ENCODE measurements at places on chromosomes 12 and 14. TPM values are rescaled to one million over a fixed set of nuclear protein-coding genes. Genes with fewer than 3 reads are reported as not detected.

DNA sequence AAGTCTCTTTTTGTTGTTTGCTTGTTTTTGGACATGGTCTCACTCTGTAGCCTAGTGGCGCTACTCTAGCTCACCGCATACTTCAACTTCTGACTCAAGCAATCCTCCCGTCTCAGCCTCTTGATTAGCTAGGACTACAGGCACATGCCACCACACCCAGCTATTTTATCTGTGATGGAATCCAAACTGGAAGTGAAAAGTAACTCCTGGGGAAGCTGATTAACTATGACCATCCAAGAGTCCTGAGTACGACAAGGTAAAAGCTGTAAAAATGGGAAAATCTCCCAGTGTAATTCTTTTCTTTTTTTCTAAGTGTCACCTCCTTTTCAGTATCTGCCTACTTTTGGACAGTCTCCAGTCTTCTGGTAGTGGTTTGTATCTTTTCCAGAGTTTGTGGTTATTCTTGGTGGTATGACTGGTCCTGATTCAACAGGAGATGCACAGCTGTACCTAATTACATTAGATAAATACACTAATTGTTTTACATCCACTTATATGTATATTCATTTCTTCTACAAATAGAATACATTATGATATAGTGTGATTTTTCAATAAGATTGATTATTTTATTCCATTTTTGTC is 97.8 kb downstream of the SLC6A15 start:
- no peak for DNase-seq

DNA sequence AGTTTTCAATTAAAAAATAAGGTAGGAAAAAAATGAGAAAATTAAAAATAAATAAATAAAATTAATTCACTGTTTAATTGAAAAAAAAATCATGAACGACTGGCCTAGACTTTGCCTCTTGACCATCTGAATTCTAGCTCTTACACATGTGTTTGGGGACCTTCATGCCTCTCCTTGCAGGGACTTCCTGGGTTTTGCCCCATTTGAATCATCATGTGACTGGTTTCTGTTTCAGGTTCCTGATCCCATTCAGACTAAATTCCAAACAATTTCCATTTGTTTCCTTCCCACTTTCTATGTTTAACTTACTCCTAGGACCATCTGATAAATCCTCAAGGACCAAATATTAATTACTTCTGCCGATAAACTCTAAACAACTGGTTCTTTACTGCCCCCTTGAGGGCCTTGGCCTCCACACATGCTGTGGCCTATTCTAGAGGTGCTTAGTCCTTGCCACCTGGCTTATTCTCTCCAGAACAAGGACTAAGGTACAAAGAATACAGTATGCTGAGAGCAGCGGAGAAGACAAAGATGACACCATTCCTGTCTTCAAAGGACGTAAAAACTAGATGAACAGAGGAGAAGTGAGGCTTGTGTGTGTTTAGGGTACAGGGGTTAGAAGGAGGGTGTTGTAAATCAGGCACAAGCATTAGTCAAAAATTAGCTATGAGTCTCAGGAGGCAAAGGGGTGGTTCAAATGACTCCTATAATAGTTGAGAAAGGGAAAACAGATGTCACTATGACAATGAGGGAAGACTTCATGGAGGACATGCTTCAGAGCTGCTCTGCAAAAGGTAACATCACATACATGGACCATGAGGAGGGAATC is 125.8 kb upstream of the AVPR1A start:
- DNase-seq = no peak

ARHGAP9 gene
- total RNA-seq = 85.6 TPM

DNA sequence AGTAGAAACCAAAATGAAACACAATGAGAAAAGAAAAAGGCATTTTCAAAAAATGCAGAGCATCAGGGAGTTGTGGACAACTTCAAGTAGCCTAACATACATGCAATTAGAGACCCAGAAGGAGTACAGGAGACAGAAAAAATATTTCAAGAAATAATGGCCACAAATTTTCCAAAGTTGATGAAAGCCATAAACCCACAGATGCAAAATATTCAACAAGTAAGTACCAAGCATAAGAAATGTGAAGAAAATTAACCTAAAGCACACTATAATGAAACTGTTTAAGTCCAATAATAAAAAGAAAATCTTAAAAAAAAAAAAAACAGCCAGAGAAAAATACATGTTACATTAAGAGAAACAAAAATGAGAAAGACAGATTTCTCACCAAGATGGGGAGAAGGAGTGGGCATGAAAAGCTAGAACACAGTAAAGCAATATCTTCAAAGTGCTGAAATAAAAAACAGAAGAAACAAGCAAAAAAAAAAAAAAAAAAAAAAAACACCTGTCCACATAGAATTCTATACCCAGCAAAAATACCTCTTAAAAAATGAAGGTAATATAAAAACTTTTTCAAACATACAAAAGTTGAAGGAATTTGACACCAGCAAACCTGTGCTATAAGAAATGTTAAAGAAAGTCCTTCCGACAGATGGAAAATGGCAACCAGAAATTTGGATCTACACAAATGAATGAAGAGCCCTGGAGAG is 77.1 kb downstream of the PRKAB1 start:
- no peak for DNase-seq

- DNase-seq = no peak
Observed at GRCh38 chr14:103507751-103508150, 14.9 kb downstream of the CKB start.

DNA sequence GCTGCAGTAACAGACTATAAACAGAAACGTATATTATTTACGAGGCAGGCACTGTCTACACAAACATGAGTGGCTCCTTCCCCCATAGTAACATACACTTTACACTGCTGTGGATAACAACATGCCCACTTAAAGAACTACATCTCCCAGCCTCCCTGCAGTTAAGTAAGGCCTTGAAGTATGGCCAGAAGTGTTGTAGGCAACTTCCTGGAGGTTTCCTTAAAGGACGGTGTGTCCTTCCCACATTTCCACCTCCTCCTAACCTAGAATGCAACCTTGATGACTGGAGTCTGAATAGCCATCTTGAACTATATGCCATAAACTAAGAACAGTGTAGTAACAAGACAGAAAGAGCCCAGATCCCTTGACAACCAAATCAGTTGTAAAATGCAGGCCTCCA is 20.3 kb downstream of the MED13L start:
- DNase-seq = no peak

GRCh38 chr14:34981743-34982420 is 910 bp upstream of the SRP54 start:
- DNase-seq = no peak

- no peak for DNase-seq
Observed at GRCh38 chr12:110282300-110282860, 1.3 kb downstream of the ATP2A2 start.

MAP1LC3B2 gene
- total RNA-seq = 1.7 TPM

DNA sequence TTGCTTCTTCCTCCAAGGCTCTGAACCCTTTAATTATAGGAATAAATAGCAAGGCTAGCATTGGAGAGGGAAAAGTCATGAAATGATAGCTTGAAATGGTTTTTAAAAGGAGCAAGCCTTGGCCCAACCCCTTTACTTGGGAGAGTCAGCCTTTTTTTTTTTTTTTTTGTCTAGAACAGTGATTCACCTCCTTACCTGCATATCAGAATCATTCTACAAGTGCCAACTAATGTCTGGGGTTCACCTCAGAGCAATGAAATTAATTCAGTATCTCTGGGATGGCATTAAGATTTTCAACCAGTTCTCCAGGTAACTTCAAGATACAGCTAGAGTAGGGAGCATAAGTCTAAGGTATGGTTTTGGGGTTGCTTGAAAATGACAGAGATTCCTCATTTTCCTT is 41.3 kb upstream of the TMTC2 start:
- no peak for DNase-seq

ALDH1L2 gene
- total RNA-seq = 22.4 TPM

All from omental fat pad (tissue), 4 donors.